ENCODE measurements at places on chromosomes 6 and 20. TPM values are rescaled to one million over a fixed set of nuclear protein-coding genes. Genes with fewer than 3 reads are reported as not detected.

DNA sequence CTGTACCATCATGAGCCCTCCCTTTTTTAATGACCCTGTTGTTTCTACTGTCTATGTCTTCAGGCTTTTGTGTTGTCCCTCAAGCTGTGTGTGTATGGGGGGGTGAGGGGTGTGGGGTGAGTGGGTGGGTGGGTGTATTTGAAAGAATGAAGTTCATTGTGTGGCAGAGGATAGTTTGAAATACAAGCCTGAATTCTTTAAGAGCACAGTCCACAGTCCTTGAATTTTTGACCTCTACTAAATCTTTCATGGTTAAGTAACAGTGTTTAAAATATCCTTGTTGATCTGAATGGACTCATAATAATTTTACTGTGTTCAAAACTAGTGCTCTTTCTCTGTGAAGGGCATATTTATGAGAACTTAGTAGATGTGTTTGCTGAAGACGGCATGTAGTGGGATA, 10.0 kb downstream of the MRAP2 start:
- DNase-seq: no peak

DNA sequence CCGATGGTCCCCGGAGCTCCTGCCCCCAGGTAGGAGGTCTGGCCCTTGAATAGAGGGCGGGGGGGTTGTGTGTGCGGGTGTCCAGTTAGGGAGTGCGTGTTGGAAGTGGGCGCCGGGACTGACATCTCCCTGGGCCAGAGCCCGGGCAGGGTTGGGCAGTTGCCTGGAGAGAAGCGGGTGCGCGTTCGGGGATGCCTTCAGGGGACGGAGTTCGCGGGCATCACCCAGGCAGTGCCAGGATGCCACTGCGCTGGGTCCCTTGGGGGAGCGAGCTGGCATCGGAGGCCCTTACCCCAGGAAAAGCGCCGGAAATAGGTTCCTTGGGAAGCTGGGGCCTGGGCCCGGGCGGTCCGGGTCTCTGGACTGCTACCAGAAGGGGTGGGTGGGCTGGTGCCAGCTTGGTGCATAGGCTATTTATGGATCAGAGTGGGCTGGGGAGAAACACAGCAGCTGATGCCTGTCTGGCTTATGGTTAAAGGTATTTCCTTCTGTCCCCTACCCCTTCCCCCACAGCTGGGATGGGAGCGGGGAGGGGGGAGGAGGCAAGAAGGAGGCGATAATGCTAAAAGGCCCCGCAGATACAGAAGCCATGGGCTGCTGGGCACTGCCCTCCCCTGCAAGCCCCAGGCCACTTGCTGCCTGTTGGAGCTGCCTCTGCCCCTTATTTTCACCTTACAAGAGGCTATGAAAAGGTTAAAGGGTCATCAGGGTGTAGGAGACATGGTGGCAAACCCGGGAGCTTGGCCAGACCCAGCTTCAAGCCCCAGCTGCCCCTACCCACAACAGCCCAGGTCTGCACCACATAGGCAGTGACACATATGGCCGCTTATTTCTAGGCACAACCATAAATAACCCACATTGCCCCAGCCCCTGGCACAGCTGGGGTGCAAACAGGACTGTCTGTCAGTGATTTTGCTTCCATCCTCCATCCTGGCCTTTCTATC, 638 bp downstream of the PACSIN1 start:
- DNase-seq: no peak

DNA sequence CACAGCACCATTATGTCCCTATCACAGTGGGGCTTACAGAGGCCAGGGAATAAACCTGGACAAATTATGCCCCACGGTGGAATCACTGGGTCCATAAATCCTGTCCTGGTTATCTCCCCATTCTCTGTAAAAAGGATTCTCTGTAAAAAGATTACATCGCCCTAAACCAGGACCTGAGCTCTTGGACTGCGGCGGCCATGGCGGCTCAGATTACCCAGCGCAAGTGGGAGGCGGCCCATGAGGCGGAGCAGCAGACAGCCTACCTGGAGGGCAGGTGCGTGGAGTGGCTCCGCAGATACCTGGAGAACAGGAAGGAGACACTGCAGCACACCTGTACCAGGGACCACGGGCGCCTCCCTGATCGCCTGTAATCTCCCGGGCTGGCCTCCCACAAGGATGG, 8.4 kb upstream of the HLA-A start:
- no peak for DNase-seq

- DNase-seq: no peak
These were observed 5.2 kb upstream of the MANEA start for GRCh38 chr6:95572098-95572497.

DNA sequence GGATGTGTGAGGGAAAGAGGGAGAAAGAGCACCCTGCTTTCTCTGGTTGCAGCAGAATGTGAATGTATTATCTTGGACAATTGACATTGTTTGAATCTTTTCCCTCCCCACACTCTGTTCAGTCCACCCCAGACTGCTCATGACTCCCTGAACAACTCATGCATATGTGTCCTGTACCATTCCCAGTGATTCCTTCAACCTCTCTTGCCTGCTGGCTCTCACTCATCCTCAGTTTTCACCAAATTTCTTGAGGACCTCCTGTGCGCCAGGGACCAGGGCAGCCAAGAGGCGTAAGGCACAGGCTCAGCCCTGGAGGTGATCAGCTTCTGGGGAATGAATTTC, 5.4 kb downstream of the NOX3 start:
- no peak for DNase-seq

DNA sequence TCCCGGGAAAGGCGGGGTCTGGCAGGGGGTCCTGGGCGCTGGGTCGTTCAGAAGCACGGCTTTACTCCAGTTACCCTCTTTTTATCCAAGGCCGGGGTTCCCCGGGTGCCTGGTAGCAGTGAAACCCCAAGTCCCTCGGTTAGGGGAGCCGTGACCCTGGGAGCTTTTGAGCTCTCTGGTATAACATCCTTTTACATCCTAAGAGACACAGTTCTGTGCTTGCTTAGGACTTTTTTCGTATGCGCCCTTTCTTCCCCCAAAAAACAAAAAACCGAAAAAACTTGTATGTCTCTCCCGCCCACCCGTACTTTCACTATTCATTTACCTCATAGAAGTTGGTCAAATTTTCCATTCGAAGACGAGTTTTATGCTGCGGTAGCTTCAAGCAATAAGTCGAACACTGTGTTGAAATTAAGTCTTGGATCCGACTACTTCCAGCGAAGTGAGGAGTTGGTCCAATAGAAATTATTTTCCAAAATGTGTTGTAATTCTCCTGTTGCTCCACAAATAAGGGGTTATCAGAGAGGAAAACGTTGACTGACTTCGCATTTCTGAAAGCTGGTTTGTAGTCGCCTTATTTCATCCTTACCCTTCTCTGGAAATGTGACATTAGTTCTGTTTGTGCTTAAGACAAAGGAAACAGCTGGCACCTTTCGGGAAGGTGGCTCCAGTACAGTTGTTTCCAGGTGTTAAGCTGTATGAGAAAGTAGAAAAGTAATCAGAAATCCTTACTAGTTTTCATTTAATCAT, 816 bp upstream of the MAN1A1 start:
- peak; percentile 63 for DNase-seq

- DNase-seq: no peak
These were observed 235.9 kb upstream of the SUPT3H start for GRCh38 chr6:45613656-45614055.

GRCh38 chr20:33621717-33622400, 40.3 kb upstream of the C20orf144 start:
- no peak for DNase-seq

DNA sequence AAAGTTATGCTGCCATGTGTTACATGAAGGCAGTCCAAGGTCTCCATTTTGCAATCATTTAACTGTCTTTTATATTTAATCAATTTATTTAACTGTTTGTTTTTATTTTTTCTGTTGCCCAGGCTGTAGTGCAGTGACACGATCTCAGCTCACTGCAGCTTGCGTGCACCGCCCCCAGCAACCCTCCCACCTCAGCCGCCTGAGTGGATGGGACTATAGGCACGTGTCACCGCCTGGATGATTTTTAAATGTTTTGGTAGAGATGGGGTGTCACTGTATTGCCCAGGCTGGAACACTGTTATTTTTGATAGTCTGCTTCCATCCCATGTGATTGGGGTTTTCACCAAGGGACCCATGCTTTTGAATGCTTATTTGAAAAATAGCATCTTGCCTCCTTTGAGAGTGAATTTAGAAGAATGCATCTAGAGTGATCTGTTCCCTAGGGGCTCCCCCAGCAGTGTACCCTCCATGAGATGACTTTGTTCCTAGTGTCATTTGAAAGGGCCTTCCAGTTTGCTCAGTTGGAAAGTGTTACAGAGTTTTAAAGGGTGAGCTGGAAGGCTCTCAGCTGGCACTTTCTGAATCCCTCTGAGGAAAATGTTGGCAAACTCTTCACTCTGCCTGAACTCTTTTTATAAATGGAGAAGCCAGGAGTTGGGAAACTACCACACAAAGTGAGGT, 143.4 kb downstream of the JARID2 start:
- DNase-seq: no peak

Gene DNAH8
- 0.09 TPM for total RNA-seq

Gene SNHG17
- 49.8 TPM for total RNA-seq

Gene MLN
- total RNA-seq: not detected

Gene SLC44A4
- not detected for total RNA-seq

Gene MACROD2
- not detected for total RNA-seq

Gene AIF1
- total RNA-seq: 7.4 TPM

Gene HLA-DMB
- 7.9 TPM for total RNA-seq
